ENCODE measurements at places on chromosomes 4 and X.

GRCh38 chr4:155954118-155954685, 536 bp upstream of the CTSO start:
- no peak for DNase-seq

- no peak for DNase-seq
Measured at GRCh38 chr4:60500810-60501209, 699.3 kb upstream of the ADGRL3 start.

GRCh38 chr4:5932035-5932568, 39.2 kb upstream of the CRMP1 start:
- no peak for DNase-seq

DNA sequence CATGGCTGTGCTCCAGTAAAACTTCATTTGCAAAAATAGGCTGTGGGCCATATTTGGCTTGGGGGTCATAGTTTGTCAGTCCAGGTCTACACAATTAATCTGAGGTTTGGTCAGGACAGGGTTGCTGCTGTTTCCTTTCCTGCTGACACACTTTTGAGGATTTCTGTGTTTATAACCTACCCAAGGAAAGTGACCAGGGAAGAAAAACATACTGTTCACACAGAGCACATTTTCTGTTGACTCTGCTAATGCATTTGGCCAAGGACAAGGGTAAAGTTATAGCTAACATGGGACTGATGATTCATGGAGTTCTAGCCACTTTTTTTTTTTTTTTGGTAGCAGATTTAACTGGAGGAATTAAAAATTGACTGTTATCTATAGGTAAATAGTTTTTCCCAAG, 43.9 kb upstream of the GEMIN8 start:
- no peak for DNase-seq

DNA sequence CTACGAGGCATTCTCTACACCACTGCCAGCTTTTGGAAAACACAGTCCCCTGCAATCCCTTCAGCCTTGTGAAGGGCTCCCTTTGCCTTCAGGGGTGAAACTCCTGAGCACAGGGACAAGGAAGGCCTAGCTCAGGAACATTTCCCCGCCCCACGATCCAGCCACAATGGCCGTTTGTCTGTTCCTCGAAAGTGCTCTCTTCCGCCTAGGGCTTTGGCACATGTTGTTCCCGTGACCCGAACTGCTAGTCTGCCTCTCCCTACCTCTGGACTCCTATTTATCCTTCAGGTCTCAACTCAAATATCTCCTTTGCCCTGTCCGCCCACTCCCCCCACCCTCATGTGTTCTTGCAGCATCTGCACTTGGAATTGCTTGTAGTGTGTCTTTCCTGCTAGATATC, 12.1 kb downstream of the FGD1 start:
- DNase-seq: no peak

- DNase-seq: no peak
Measured at GRCh38 chr4:40305328-40306170, 29.6 kb upstream of the CHRNA9 start.

- no peak for DNase-seq
Measured at GRCh38 chr4:83171436-83172039, 57.0 kb upstream of the PLAC8 start.

GRCh38 chr4:188130355-188130754, 8.9 kb upstream of the TRIML1 start:
- no peak for DNase-seq

- no peak for DNase-seq
Measured at GRCh38 chrX:110743679-110744340, 51.8 kb downstream of the CHRDL1 start.

GRCh38 chr4:143421609-143422008, 84.9 kb downstream of the GAB1 start:
- DNase-seq: no peak

DNA sequence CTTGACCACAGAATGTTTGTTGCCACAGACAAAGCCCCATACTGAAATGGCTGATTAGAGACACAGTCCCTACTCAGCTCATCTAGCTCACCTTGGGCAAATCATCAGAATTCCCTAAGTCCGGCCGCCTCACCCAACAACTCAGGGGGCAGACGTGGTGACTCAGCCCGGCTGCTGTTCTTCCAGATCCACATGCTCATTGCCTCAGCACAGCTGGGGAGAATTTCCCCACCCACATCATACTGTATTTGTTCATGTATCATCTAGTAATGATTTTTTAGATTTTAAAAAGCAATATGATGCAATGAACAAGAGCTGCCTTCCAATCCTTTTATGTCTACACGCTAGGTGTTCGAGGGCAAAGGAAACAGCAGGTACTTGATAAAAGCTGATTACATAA, 333.8 kb upstream of the TENM3 start:
- no peak for DNase-seq

GRCh38 chrX:421646-422391, 35.1 kb upstream of the PPP2R3B start:
- no peak for DNase-seq

DNA sequence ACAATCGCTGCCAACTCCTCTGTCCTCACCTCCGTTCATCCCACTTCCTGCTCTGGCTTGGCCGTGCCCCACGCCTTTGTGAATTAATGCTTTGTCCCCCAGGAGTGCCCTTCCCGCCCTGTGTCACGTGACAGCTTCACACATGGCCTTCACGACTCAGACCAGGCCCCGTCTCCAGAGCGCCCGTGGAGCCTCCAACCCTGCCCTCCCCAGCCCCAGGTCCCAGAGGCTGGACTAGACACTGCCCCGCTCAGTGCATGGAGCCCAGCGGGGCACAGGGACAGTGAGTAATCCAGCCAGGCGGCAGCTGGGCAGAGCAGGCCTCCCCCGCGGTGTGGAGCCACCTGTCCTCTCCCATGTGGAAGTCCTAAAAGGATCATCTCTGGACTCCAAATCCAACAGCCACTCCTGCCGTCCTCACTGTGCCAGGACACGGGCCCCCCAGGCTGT, 7.4 kb downstream of the ADRA2C start:
- no peak for DNase-seq

GRCh38 chrX:24662352-24662751, 15.2 kb upstream of the PCYT1B start:
- DNase-seq: no peak

DNA sequence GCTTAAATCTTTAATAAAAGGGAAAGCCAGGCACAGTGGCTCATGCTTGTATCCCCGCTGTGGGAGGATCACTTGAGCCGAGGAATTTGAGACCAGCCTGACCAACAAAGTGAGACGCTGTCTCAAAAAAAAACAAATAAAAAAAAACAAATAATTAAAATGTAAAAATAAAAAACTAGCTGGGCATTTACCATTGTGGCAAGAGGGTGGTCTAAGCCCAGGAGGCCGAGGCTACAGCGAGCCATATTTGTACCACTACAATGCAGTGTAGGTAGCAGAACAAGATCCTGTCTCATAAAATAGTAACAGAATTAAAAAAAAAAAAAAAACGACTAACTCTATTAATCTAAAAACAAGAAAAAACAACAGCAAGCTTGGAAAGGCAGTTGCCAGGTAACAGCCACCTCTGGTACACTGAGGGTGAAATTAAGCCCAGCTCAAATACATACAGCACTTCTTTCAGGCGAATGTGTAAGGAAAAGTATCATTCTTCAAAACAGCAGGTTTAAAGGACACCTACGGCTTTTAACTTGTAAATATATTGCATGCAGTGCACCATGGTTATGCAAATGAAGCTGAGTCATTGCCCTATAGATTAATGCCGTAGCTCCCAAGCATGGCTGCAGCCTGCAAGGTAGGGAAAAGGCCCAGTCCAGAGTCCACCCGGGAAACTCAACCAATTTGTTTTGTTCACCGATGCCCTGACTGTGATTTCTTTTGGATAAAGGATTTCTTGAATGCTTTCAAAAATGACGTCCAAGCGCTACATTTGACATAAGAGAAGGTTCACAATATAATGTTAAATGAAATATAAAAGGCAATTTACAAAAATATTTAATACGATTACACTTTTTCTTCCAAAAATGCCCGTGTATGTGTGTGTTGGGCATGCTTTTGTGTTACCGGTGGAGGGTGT, 14.5 kb upstream of the TXLNG start:
- DNase-seq: no peak

DNA sequence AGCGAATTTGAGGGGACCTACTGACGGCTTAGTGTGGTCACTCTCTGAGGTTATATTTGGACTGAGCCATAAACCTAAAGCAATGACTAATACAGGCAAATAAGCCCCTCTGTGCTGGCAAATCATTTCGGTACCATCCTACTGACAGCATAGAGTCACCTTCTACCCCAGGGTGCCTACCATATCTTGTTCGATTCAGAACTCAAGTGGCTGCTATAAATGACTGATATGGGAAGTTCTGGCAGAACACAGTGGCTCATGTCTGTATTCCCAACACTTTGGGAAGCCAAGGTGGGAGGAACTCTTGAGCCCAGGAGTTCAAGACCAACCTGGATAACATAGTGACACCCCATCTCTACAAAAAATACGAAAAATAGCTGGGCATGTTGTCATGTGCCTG, 226.1 kb upstream of the MBNL3 start:
- DNase-seq: no peak

DNA sequence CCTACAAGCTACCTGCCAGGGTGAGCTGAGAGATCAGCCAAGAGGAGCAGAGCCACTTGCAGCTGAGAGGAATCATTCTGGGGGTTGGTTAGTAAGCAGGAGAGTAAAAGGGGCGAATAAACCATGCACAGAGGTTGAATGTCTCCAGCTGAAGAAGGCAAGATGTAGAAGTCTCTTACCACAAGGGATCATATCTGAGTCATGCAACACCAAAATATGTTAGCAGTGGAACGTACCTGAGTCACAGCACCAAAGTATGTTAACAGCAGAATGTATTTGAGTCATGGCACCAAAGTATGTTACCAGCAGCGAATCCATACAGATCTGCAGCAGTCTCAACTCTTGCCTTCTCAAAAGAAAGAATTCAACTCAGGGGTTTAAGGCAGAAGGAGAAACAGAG, 29.9 kb downstream of the C4orf51 start:
- no peak for DNase-seq

GRCh38 chr4:99848591-99849001, 32.0 kb downstream of the DAPP1 start:
- no peak for DNase-seq

GRCh38 chr4:64174247-64174882, 234.9 kb downstream of the TECRL start:
- no peak for DNase-seq

GRCh38 chr4:163969291-163969690, 474.8 kb downstream of the TMA16 start:
- DNase-seq: no peak

- DNase-seq: no peak
Measured at GRCh38 chrX:34365471-34365870, 233.4 kb upstream of the FAM47A start.

GRCh38 chrX:42531441-42531840, 246.5 kb downstream of the PPP1R2C start:
- no peak for DNase-seq

GRCh38 chrX:154727418-154727817, 23.5 kb downstream of the GAB3 start:
- no peak for DNase-seq

DNA sequence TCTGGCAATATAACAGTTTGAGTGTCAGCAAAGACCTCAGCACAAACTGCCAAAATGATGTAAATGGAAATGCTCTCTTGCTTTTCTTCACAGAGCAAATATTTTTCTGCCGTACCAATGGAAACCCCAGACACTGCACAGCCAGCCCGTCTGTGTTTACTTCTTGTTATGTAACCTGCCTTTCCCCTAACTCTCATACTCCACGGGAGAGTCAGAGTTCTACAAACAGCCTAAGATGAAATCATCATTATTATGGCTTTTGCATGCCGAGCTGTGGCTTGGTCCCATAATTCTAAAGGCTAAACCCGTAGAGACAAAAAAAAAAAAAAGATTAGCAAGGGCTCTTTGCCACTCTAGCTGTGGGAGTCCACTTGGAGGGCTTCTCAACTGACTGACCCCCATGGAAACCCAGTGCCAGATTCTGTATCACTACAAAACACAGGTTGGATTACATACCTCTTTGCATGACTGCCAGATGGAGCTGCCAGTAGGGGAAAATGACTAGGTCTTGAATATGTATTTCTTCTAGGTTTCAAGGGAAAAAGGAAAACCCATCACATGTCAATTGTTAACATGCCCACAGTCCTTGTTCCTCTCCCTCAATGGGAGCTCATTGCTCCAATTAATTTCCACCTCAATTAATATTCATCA, 197.2 kb upstream of the CNKSR2 start:
- no peak for DNase-seq

- DNase-seq: no peak
Measured at GRCh38 chr4:31351695-31352094, 631.5 kb downstream of the PCDH7 start.

DNA sequence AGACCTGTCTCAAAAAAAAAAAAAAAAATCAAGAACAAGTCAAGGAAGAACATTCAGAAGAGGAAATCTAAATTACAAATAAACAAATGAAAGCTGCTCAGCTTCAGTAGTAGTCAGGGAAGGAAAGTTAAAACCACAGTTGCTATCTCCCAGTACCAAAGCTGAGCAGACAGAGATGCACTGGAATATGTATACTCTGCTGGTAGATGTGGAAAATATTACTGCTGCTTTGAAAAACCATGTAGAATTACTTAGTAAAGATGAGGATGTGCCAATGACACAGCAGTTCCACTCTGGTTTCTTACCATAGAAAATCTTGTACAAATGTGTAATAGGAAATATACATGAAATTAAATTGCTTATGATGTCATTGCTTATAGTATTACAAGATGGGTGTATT, 25.1 kb upstream of the PRKX start:
- no peak for DNase-seq

DNA sequence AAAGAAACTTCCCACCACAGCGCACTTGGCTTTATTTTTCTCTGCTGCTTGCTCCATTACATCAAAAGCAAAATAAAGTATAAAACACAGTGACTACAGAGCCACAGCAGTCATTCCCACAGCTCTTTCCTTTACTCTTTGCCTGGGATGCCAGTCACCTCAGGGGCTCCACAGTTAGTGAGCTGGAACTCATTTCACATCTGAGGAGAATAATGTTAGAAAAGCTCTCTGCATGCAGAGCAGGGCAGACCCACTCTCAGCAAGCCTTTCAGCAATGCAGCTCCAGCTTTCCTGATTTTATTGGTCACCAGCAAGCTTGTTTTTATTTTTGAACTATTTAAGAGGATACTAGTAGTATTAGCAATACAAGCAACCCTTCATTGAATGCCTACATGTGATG, 13.8 kb downstream of the GRXCR1 start:
- DNase-seq: no peak

- no peak for DNase-seq
Measured at GRCh38 chrX:134971926-134972325, 18.9 kb upstream of the SMIM10 start.

- DNase-seq: no peak
Measured at GRCh38 chrX:138008281-138008680, 442.4 kb downstream of the ZIC3 start.
